ENCODE measurements at places on chromosomes 5 and 9.

GRCh38 chr9:6307551-6308096 is 20.6 kb upstream of the TPD52L3 start:
- no peak for DNase-seq

GRCh38 chr5:16179936-16180788 is 571 bp upstream of the MARCHF11 start:
- no peak for DNase-seq

DNA sequence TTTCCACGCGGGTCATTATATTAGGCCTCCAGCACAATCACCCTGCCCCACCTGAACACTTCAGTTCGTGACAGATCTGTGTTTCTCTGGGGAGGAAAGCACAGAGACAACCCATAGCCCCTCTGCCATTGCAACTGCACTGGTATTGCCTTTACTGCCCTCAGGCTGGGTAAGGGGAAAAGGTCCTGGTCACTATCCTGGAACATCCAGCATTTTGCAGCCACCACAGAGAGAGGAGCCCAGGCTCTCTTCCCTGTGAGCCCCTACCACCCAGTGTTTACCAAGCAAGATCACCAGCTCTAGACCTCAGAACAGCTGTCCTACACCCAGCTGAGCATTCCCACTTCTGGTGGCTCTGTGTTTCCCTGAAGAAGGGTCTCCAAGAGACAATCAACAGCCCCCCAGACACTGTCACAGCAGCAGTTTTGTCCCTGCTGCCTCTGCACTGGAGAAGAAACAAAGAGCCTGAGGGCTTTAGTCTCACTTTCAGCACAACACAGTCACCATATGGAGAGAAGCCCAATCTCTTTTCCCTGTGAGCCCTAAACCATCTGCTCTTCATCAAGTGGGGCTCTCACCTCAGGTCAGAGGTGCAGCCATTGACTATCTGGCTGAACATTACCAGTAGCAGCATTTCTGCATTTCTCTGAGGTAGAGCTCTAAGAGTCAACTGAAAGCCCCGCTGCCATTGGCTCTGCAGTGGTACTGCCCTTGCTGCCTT is 655.2 kb upstream of the FAM174A start:
- no peak for DNase-seq

- DNase-seq, result no peak
These were observed 83.4 kb downstream of the LPAR1 start for GRCh38 chr9:110954822-110955291.

GRCh38 chr5:68433526-68433922 is 218.0 kb downstream of the PIK3R1 start:
- no peak for DNase-seq

- no peak for DNase-seq
These were observed 3.6 kb upstream of the PSMD5 start for GRCh38 chr9:120846251-120846889.

DNA sequence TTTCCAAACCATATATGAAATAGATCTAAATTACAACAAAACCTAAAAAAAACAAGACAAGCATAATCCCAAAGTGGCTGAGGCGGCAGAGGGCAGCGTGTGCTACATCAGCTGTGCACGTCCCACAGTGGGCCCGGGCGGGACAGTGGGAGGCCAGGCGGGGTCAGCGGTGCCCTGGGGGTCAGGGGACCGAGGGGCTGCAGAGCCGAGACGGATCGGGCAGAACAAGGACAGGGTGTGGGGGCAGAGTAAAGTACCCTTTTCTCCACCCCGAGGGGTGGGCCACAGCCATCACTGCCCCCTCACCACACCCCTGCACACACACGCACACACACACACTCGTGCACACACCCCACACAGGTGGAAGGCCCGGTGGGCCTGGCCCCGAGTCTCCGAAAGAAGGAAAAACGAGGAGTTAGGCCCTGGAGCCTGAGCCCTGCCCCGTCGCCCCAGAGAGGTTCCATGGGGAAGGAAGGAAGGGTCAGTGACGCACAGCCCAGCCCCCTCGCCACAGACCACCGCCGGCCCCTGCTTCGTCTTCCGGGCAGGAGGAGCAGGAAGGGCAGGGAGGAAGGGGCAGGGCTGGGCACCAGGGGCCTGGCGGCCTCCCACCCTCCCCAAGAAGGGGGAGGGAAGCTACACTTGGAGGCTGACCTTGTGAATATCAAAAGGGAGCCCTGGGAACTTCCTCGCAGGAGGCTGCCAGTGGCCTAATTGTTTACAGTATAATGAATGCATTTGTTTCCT is 49.6 kb upstream of the UBAC1 start:
- no peak for DNase-seq

- no peak for DNase-seq
These were observed 381 bp downstream of the MED22 start for GRCh38 chr9:133347515-133347984.

- DNase-seq, result peak; percentile 51
These were observed 23.8 kb downstream of the PHAX start for GRCh38 chr5:126624534-126624933.

DNA sequence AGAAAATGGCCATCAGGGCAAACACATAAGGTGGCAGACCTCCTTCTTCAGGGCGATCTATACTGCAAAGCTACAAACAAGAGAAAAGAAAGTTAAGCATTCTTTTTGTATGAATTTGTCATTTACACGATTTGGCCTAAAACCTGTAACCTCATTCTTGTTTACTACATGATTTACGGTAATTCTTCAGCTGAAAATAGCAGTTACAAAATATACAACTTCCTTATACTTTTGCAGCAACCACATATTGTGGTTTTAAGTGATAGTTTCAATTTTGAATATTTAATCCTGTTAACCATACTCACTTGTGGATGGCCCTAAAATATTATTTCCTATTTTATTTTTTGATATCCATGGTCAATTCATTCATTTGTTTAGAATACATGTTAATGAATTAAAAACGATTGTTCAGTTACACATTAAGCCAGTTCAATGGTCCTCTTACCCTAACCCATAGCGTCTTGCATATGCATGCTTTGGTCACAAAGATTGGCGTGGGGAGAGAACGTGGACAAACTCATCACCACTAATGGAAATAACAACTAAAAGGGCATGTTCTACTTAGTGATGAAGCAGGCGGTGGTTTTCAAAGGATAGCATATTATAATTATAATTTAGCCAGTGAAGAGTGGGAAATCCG is 16.6 kb downstream of the TUT7 start:
- no peak for DNase-seq

GRCh38 chr5:76046741-76047140 is 36.4 kb upstream of the SV2C start:
- DNase-seq, result no peak

GRCh38 chr5:136927571-136927970 is 562.2 kb upstream of the TRPC7 start:
- DNase-seq, result no peak

- no peak for DNase-seq
These were observed 320.4 kb upstream of the KLF4 start for GRCh38 chr9:107809871-107810460.

DNA sequence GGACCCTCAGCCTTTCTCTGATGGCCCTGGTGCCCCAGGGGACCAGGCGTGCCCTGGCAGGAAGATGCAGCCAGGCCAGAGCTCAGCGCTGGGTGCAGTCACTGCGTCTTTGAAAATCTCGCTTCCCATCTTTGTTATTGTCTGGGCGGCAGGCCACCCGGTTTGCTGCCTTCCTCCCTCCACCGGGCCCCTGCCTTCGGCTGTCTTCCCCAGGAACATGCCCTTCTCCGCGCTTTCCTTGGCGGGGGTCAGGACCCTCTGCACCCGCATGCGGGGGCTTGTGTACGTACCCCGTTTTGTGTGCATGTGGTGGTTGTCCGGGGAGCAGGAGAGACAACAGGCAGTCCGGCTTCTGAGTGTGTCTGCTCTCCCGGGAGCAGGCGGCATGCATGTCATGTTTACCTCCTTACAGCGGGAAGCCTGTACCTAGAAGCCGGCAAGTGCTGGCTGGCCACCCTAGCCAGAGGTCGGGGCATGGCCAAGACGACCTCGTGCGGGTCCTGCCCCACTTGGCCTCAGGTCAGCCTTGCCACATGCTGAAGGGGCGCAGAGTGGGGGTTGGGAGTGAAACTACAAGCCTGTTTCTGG is 49.5 kb downstream of the DAB2IP start:
- no peak for DNase-seq

DNA sequence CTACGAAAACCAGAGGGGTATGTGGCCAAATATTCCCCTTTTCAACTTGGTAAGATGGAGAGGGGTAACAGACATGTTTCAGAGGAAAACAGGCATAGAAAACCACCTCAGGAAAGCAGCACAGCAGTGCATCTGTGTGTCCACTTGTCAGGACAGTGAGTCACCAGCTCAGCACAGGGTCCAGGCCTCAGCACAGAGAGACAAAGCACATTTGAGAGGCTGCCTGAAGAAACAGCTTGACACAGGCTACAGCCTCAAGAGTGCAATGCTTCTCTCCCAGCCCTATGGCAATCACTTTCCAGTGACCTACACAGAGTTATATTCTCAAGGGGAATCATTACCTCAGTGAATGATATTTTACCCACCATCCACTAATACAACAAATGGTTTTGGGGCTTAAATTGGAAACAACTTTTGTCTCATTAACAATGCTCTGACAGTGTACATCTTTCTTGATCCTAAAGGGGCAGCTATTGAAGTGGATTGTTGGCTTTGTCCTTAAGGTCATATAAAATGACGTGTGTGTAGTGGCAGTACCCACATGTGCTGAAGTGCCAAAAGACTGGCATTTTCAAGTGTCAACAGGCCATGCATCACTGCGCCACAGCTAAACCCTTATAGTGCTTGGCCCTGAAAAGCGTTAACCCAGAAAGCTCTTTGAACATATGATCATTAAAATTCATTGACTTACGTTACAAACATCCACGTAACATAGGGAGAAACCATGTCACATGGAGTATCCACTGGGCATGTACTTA is 46.4 kb downstream of the ERMP1 start:
- DNase-seq, result no peak

GRCh38 chr9:7129391-7129790 is 371.6 kb downstream of the KDM4C start:
- no peak for DNase-seq

GRCh38 chr5:72355706-72356299 is 35.6 kb downstream of the PTCD2 start:
- peak; percentile 4 for DNase-seq

GRCh38 chr5:166529200-166529599 is 1762.2 kb upstream of the WWC1 start:
- no peak for DNase-seq

GRCh38 chr5:172973931-172974330 is 9.6 kb upstream of the ATP6V0E1 start:
- DNase-seq, result no peak

DNA sequence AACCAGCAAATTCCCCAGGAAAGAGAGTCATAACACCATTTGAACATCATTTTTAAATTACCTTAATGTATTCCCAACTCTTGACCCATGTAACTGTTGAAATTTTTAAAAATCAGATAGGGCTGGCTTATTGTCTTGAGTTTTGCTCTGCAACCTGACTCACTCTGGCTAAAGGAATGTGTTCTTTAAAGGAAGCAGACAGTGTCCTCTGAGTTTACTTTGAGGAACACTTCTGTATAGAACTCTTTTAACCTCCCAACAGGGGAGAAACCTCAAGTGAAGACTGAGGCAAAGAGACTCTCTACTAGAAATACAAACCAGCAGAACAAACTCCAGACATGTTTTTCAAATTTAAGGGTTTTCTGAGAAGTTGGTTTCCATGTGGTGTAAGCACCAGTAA is 248.9 kb downstream of the CWC27 start:
- DNase-seq, result no peak
